ENCODE measurements at places on chromosomes 4 and X. TPM values are rescaled to one million over a fixed set of nuclear protein-coding genes. Genes with fewer than 3 reads are reported as not detected.

The ERCC6L gene
- 7.9 TPM for total RNA-seq

The RBMXL3 gene
- not detected for total RNA-seq

The ZNF595 gene
- total RNA-seq = 4.3 TPM

The SORBS2 gene
- total RNA-seq = 188 TPM

The CXorf65 gene
- total RNA-seq = not detected

The CLDN34 gene
- total RNA-seq = not detected

The SPON2 gene
- total RNA-seq = 0.94 TPM

The FAM3A gene
- 26.4 TPM for total RNA-seq

The PAGE5 gene
- not detected for total RNA-seq

The NHSL2 gene
- total RNA-seq = 18.9 TPM

The STX18 gene
- 20.4 TPM for total RNA-seq

Data from mammary microvascular endothelial cell (primary cell).